ENCODE measurements at places on chromosomes 11 and 22. TPM values are rescaled to one million over a fixed set of nuclear protein-coding genes. Genes with fewer than 3 reads are reported as not detected.

Gene ATXN10
- 92.5 TPM for total RNA-seq

Gene NXPE1
- total RNA-seq, result not detected

Gene SMTNL1
- total RNA-seq, result not detected

GRCh38 chr11:7668911-7669310 is 4.4 kb downstream of the CYB5R2 start:
- peak; percentile 84 for DNase-seq

DNA sequence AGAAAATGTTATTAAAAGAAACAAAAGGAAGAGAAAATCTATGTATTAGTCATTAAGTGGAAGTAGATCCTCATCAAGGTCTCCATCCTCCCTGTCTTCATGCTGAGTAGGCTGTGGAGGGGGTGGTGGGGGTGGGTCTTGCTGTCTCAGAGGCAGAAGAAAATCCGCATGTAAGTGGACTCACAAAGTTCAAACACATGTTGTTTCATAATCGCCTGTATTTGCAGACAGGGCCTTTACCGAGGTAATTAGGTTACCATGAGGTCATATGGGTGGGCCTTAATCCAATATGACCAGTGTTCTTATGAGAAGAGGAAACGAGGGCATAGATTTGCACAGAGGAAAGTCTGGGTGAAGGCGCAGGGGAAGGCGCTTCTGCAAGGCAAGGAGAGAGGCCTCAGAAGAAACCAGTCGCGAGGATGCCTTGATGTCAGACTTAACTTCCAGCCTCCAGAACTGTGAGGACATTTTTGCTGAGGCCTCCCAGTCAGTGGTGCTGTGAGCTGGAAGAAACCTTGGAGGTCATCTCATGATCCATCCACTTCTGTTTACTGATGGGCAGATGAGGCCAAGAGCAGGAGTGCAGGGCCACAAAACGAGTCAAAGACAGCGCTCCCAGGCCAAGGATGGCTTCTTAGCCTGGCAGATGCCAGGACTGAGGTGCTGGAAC is 49.3 kb upstream of the THY1 start:
- no peak for DNase-seq

Gene SORL1
- 67.1 TPM for total RNA-seq

GRCh38 chr11:91630916-91631673 is 593.5 kb upstream of the FAT3 start:
- DNase-seq, result no peak

DNA sequence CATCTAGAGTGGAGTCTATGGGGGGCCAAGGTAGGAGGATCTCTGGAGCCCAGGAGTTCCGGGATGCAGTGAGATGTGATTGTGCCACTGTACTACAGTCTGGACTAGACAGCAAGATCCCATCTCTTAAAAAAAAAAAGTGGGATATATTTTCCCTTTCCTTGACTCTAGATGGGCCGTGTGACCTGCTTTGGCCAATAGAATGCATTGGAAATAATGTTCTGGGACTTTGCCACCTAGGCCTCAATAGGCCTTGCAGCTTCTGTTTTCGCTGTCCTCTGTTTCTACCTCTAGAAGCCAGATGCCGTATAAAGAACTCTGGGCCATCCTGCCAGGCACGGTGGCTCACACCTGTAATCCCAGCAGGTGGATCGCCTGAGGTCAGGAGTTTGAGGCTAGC is 3.6 kb downstream of the C11orf86 start:
- no peak for DNase-seq

- peak; percentile 99 for DNase-seq
Measured at GRCh38 chr11:17314232-17314547, 37.4 kb upstream of the NCR3LG1 start.

Gene LRRC74B
- total RNA-seq, result not detected

- DNase-seq, result no peak
Measured at GRCh38 chr11:76215941-76216340, 9.6 kb upstream of the WNT11 start.

Data from foreskin keratinocyte (primary cell).